ENCODE measurements at places on chromosomes 2 and 18. TPM values are rescaled to one million over a fixed set of nuclear protein-coding genes. Genes with fewer than 3 reads are reported as not detected.

DNA sequence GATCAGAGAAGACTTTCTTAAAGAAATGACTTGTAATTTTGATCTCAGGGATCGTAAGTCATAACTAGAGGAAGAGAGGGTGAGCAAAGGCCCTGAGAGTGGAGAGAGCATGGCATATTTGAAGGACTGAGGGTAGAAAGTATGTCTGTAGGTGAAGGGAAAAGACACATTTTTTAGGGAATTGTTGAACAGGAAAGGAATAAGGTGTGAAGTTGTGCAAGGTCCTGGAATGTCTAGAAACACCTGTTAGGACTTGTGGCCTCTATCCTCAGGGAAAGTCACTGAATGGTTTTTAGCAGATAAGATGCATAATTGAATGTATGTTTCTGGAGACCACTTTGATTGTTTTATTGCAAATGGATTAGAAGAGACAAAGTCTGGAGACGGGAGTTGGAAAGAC, 62.5 kb upstream of the ACTR3 start:
- no peaks in the 10 kb centered on the region for H3K36me3 ChIP-seq
- no peaks in the 10 kb centered on the region for H3K27me3 ChIP-seq
- no peak overlapping the region for H3K4me3 ChIP-seq
- no peak for DNase-seq

GRCh38 chr18:36594621-36595020, 234.2 kb downstream of the TPGS2 start:
- no peaks in the 10 kb centered on the region for H3K36me3 ChIP-seq
- no peak overlapping the region for H3K4me3 ChIP-seq
- H3K4me1 ChIP-seq = no peaks in the 10 kb centered on the region
- no peak overlapping the region for H3K27ac ChIP-seq
- H3K27me3 ChIP-seq = no peaks in the 10 kb centered on the region
- no peak for DNase-seq

- H3K4me1 ChIP-seq = no peaks in the 10 kb centered on the region
- no peaks in the 10 kb centered on the region for H3K36me3 ChIP-seq
- H3K4me3 ChIP-seq = no peak overlapping the region
- H3K27me3 ChIP-seq = peaks cover 3% of the 10 kb centered on the region
- no peak for DNase-seq
Observed at GRCh38 chr2:100021791-100022340, 120.5 kb downstream of the AFF3 start.

DNA sequence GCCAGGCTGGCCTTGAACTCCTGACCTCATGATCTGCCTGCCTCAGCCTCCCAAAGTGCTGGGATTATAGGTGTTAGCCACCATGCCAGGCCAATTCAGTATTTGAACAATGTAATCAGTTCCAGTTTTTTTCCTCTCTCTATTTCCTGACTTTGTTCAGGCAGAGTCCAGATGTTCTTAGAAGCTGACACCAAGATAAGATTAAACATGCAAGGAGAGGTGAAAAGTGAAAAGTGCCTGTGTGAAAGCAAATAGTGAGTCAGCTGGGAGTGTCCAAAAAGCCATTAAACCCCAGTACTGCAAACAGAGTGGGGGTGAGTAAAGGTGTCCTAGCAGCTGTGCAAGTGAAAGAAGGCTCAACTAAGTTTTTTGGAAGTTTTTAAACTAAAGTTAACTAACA, 231.5 kb downstream of the PTH2R start:
- no peaks in the 10 kb centered on the region for H3K27me3 ChIP-seq
- no peak overlapping the region for H3K27ac ChIP-seq
- no peak for DNase-seq
- H3K36me3 ChIP-seq = no peaks in the 10 kb centered on the region

DNA sequence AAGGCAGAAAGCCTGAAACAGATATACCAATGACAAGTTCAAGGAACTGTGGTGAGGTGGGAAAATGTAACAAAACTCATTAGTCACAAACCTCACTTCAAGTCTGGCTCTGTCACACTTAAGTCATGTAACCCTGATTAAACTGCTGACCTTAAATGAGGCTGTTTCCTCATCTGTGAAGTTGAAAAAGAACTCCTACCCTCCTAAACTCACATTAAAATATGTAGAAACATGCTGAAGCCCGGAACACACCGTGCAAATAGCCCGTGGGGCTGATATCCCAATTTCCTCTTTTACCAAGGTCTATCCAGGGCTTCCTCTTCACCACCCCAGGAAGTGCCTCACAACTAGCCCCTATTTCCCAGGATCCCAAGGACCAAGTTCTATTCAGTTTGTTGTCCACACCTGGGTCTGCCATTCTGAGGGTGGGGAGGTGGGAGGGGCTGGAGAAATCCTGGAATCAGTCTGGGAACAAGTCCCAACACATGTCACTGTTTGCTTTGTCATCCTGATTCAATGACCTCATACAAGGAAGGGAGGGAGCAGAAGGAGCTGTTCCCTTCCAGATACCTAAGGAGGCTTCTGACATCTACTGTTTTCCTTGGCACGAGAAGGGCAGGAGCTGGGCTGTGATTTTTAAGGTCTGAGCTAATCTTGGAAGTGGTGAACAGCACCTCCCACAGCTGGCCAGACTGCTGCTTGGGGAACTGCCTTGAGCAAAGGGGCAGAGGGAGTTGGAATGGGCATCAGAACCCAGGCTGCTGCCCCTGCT, 42.3 kb downstream of the SLC4A1AP start:
- peaks cover 16% of the 10 kb centered on the region for H3K4me1 ChIP-seq
- no peaks in the 10 kb centered on the region for H3K27me3 ChIP-seq
- no peak overlapping the region for H3K4me3 ChIP-seq
- H3K36me3 ChIP-seq = no peaks in the 10 kb centered on the region

GRCh38 chr2:31256611-31257382, 22.8 kb downstream of the EHD3 start:
- DNase-seq = no peak
- H3K27me3 ChIP-seq = no peaks in the 10 kb centered on the region
- no peaks in the 10 kb centered on the region for H3K36me3 ChIP-seq
- H3K27ac ChIP-seq = no peak overlapping the region
- H3K4me1 ChIP-seq = peaks cover 4% of the 10 kb centered on the region
- no peak overlapping the region for H3K4me3 ChIP-seq

GRCh38 chr18:5628512-5629255, 84.9 kb upstream of the EPB41L3 start:
- peaks cover 24% of the 10 kb centered on the region for H3K27me3 ChIP-seq
- H3K4me1 ChIP-seq = no peaks in the 10 kb centered on the region
- H3K36me3 ChIP-seq = peaks cover 2% of the 10 kb centered on the region
- DNase-seq = no peak
- H3K4me3 ChIP-seq = peak overlapping the region; percentile 78

Gene ANKRD53
- not detected for total RNA-seq

Gene KLHL29
- total RNA-seq = 3.3 TPM

Gene TTC32
- total RNA-seq = 14.0 TPM

All from activated T-helper 1 cell treated with anti-CD3 and anti-CD28 coated beads, Interleukin-12 subunit alpha, Interleukin-12 subunit beta, Interleukin-2, Interleukin-4 antibody, amounts not matched to agents 30 ng/mL and 10 ng/mL and 1 ng/mL, durations not matched to agents 14 hours and 24 hours and 36 hours (primary cell).